SHP77 (cell line): ENCODE measurements at places on chromosomes 6 and 20.

GRCh38 chr6:123844011-123844410, 40.3 kb downstream of the NKAIN2 start:
- no peak for DNase-seq

DNA sequence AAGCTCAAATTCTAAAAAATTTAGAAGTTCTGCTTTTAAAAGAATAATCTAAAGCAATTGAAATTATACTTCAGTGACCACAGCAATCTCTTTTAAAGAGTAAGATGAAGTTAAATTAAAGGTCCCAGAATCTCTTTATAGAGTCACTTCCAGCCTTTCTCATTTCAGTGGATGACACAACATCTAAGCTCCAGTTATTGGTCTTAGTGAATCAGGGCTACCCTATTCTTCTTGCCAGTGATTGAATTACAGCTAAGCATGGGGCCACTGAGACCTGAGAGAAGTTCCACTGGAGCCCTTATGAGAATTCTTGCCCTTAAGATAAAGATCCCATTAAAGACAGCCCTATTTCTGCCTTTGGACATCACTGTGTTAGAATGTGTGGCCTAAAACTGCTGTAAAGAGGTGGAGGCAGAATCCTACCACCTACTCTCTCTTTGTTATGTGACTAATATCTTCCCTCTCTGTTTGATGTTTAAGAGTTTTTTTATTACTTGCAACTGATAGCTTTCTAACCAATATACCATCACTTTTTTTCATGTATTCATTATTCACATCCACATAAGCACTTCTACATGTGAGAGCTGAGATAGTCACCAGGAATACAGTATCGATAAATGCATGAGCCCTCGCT, 128.6 kb downstream of the UNC5CL start:
- DNase-seq, result no peak

DNA sequence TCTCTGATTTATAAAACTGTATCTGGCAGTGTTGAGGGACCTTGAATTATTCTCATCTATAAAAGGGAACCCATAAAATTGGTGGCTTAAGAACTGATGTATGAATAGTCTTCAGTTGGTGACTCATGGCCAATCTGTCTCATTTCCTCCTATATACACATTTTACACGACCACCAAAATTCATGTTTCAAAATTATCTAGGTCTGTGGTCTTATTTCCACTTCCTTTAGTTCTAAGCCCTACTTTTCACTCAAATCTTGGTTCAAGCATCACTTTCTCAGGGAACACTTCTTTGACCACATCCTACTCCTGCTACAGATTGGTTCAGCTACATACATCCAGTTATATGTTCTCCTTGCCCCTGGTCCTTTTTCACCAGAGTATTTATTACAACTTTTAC, 18.6 kb upstream of the ENPP1 start:
- no peak for DNase-seq

DNA sequence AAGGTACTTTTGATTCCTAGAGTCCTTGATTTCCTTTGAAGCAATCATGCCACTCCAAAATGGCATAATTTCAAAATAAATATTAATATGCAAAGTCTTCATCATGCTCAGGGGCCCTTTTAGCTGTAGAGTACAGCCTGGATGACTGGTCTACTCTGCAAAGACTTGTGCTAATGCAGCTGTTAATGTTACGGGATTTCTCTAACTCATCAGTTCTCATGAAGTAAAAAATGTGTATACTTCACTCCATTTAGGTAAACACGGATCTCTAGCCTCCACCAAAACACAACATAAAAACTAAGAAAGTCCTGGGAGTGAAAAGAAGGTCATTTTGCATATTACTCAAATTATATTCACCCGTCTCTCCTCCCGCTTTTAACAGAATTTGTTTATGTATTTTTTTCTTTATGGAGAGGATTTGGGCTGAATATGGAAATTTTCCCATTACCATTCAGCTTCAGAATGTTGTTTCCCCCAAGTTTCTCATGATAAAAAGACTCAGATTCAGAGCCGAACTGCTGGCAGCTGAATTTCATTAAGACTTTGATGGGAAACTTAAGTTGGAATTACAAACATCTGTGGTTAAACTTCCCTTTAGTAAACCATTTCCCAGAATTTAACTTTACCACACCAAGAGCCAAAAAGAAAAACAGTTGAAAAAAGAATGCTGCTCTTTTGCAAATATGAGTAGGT, 8.7 kb downstream of the LAMA4 start:
- no peak for DNase-seq

DNA sequence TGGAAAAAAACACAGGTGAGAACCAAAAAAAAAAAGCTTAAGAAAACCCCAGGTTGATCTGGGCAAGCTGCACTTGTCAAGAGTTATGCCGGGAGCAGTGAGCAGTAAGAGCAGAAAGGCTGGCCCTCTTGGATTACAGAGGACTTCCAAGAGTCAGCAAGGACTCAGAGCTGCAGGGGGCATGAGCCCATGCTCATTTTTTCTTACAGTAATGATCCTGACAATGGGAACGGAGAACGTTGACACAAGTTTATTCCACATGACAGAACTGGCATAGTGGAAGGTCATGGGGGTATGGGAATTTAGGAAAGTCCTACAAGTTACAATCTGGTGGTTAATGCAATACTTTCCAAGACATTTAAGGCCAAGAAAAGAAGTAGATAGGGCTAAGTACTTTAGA, 256.6 kb downstream of the GMDS start:
- DNase-seq, result no peak

- no peak for DNase-seq
Measured at GRCh38 chr6:169093066-169093723, 160.5 kb downstream of the THBS2 start.

GRCh38 chr6:118912646-118913045, 18.7 kb downstream of the ASF1A start:
- DNase-seq, result no peak

DNA sequence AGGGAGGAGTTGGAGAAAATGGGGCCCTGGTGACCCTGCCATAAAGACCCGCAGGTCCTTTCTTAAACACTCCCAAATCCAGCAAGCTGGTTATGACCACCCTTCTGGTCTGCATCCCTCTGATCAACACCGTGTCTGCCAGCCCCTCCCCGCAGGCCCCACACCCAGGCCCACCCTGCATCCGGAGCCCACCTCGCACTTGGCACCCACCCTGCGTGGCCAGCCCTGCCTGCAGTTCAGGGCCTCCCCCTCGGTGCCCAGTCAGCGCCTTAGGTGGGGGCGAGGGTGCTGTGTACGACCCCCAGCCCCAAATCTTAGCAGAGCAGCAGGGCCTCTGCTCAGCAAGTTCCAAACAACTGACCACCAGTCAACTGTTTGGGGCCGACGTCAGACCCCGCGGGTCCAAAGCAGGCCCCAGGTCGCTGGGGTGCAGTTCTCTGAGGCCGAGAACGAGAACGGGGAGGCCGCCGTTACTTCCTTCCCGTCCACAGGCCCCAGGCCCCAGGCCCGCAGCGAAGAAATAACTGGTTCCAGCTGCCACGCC, 1.2 kb downstream of the ACSS1 start:
- no peak for DNase-seq

DNA sequence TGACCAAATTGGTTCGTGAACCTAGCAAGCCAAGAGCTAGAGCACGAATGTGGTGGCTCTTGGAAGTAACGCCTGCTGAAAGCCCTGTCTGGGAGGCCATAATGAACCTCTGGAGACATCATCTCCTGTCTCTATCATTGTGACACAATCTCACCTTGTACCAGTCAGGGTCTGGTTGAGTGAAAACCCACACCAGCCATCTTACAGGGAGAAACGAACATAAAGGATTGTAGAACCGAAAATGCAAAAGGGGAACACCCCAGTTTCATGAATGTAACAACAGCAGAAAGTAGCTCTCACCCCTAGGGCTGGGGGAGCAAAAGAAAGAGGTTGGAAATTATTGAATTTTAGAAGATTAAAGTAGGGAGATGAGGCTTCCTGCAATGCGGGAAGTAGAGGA, 50.9 kb upstream of the TAB2 start:
- DNase-seq, result no peak

- peak; percentile 58 for DNase-seq
Measured at GRCh38 chr6:124795643-124796463, 166.4 kb upstream of the RNF217 start.

GRCh38 chr6:119109654-119110325, 31.3 kb upstream of the FAM184A start:
- no peak for DNase-seq

DNA sequence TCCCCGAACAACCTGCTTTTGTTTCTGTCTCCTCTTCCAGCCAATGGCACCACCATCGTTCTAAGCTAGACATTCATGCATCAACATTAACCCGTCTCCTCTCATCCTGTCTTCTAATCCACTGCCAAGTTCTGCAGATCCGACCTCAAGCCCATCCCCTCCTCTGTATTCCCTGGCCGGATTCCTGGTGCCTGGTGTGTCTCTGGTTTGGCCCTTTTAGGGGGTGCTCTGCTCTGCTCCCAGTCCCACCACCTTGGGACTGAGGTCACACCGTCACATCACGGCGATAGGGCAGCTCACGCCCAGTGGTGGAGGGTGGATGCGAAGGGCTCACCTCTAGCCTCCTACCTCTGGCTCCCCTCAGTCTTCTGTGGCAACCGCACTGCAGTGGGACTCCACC, 102.5 kb upstream of the AGPAT4 start:
- DNase-seq, result no peak

- DNase-seq, result no peak
Measured at GRCh38 chr6:91580635-91581034, 993.8 kb upstream of the MAP3K7 start.

DNA sequence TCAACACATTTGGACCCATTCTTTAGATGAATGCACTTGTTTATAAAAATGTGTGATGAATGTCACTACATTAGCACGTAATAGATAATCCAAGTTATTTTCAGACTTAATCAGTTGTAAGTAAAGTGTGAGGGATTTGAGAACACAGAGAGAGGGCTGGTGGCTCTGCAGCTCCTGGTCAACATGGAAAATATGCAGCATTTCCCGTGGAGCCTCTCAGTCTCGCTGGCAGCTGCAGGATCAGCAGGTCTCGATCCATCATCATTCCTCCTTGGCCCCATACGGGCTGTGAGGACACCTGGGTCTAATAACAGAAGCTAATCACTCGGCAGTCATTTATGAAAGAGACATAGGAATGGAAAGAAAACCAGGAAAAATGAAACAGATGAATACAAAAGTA, 390.2 kb downstream of the PRKN start:
- no peak for DNase-seq

DNA sequence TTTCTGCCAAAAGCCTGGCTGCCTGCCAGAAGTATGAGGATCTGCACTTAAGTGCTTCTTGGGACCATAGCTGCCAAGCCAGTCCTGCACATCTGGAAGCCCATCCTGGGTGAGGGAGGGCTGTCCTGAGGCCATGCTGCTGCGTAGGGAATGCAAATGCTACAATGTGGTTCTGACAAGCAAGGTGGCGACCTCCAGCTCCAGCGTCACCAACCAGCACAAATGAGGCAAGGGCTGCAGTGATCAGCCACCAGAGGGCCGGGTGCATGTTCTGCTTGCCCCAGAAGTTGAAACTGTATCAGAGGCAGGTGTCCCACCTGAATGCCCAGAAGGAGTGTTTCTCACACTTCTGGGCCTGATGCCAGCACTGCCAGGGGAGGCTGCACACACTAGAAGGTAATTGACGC, 99.1 kb upstream of the KCNQ5 start:
- DNase-seq, result peak; percentile 48

- no peak for DNase-seq
Measured at GRCh38 chr6:9361749-9362148, 926.4 kb upstream of the SLC35B3 start.

- no peak for DNase-seq
Measured at GRCh38 chr6:3825331-3825831, 23.8 kb upstream of the FAM50B start.

DNA sequence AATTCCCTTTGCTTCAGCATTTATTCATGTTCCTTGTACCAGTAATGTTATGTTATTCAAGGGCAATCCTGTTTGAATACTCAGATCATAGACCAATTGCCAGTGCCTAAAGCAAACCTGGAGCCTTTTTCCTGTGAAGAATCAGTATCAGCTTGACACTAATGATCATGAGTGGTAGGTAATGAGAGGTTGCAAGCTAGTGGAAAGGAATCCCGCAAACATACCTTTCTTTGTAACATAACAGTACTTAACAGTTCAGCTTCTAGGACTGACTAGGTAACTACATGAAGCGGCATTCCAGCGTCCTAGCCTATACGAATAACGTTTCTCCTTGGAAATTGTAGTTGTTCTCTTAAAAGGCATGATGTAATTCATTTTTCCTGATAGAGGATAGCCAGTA, 253.7 kb downstream of the TMEM242 start:
- DNase-seq, result no peak

GRCh38 chr6:24909241-24910216, 26.2 kb downstream of the RIPOR2 start:
- no peak for DNase-seq
